Amygdala (tissue), 56 donors: ENCODE measurements at places on chromosomes 4 and X.

DNA sequence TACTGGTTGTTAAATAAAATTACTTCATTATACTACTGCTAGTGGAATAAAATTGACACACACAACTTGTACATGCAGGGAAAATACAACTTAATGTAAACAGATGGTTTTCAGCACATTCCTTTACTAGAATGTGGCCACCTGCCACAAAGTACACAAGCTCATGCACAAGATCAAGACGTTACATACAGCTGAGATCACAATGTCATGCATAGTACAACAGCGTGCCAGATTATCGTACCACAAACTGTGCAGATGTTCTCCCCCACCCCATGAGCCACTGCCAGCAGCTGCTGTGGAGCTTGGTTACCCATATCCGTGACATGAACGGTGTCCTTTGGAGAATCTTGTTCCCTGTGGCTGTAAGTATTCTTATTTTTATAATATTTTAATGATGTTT lies 27.7 kb downstream of the FBXO8 start:
- no peak for DNase-seq

GRCh38 chr4:110680265-110680664 lies 57.4 kb upstream of the PITX2 start:
- DNase-seq = no peak

GRCh38 chrX:146144039-146144438 lies 326.4 kb downstream of the SLITRK2 start:
- no peak for DNase-seq

DNA sequence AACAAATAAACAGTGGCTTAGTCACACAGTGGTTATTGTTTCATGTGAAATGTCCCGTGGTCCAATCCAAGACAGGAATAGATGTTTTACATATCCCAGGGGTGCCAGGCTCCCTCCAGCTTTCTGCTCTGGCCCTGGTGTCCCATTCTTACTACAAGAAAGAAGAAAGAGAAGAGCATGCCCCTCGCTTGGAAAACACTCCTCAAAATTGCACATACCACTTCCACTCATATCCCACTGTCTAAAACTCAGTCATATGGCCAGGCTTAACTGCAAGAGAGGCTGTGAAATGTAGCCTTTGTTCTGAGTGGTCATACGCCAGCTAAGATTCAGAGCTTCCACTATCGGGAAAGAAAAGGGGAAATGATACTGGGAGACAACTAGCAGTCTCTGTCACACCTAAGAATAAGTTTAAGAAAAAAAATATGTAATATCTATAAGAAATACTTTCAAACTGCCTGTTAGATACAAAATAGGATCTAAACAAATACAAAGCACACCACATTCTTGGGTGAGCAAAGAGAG lies 306.8 kb upstream of the FAM241A start:
- no peak for DNase-seq

DNA sequence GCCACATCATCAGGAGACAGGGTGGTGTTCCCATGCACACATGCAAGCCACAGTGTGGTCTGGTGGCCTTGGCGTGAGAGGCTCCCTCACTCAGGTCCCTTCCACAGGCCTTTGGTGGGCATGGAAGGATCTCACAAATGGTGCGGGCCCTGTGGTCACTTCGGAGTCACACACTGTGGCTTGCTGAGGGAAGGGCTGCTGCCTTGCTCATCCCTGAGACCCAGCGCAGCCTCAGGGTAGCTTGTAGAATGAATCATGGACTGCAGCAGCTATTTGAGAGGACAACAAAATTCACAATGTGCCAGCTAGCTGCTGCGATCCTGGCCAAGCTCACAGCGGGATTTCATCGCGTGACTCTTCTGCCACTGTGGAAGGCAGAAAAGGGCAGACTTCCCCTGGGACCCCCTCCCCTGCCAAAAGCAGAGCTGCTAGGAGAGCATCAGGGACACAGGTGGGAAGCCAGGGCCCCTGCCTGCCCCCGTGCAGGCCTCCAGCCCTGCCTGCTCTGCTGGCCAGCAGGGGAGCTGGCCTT lies 106.4 kb downstream of the ABLIM2 start:
- no peak for DNase-seq

DNA sequence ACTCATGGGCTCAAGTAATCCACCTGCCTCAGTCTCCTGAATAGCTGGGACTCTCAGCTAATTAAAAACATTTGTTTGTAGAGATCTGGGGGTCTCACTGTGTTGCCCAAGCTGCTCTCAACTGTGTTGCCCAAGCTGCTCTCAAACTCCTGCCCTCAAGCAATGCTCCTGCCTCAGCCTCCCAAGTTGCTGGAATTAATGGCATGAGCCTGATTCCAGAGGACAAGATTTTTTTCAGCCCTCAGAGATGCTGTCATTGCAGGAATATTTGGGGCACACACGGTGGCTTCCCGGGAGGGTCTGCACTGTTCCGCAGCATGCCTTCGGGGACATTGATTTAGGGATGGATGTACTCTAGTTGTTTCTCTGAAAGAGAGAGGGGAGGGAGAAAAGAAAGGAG lies 49.7 kb downstream of the STK32B start:
- no peak for DNase-seq

DNA sequence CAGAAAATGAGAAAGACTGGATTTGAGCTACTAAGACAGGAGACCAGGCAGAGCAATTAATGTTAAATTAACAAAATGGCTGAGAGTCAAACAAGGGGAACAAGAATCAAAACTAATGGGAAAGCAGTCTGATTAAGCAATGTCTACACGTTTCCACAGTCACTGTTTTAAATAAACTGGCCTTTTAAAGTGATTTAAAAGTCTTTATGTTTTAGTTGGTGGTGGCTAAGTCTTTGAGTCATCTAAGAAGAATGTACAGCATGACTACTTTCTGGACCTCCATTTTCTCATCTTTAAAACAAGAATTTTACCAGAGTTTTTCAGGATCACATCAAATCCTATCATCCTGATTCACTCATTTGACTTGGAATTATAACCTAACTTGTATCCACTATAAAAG lies 233.8 kb downstream of the ENOX2 start:
- DNase-seq = no peak

DNA sequence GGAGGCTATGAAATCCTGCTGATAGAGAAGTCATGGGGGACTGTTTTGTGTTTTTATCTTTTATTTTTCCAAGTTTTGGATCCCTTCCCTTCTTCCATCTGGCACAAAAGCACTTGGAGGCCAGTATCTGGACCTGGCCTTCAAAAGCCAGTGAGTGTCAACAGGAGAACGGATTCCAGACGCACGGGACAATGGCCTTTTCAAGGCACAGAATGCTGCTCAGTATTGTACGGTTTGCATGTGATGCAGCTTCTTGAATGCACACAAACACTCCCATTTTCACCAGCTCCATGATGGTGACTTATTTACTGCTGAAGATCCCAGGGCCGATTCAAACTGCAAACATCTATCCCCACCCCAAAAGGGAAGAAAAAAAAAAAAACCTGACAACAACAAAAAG lies 145.4 kb downstream of the CPEB2 start:
- DNase-seq = peak; percentile 24

DNA sequence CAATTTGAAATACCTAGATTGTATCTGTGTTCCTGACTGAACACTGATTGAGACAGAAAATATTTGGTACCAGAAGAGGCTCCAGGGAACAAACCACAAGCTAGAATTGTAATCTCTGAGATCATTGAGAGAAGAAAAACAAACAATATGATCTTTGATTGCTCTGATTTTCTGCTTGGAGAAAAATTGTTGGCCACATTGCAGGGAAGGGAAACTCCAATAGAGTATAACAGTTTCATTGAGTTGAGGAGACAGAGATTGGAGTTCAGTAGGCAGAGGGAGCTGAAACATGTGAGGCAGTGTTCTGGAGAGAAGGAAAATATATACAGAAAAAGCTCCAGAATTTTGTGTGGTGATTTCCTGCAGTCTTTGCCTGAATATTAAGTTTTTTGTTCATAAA lies 158.2 kb downstream of the C4orf33 start:
- no peak for DNase-seq

- no peak for DNase-seq
These were observed 501.9 kb downstream of the GABRG1 start for GRCh38 chr4:45621971-45622370.

DNA sequence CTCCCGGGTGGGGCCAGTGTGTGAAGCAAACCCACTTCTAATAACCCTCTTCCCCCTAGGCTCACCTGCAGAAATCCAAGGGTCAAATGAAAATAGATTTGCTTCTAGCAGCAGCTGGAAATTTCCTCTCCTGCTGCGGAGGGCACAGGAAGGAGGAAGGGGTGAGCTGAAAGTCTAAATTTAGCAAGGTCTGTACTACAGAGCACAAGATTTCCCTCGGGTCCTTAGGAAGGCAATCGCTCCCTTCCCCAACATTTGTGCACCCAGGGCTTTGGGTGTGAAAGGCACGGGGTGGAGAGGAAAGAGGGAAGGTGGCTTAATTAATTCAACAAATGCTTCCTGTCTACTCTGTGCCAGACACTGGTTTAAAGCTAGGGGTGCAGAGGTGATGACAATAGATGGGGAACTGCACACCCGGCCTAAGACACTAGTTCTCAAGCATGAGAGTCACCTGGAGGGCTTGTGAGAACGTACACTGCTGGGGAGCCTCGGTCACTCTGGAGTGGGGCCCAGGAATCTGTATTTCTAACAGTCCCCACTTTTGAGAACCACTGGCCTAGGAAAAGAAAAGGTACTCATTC lies 204.4 kb downstream of the NSUN7 start:
- DNase-seq = no peak
